ENCODE measurements at places on chromosomes 13 and 19. TPM values are rescaled to one million over a fixed set of nuclear protein-coding genes. Genes with fewer than 3 reads are reported as not detected.

Gene CATSPERD
- not detected for total RNA-seq

Gene CYP4F8
- total RNA-seq = not detected

Gene ALG5
- total RNA-seq = 38.8 TPM

Gene ZNF766
- 10.3 TPM for total RNA-seq

Gene SLC1A6
- total RNA-seq = not detected

Gene CYP4F2
- 0.14 TPM for total RNA-seq

Gene CNFN
- 55.2 TPM for total RNA-seq

Gene WDR88
- not detected for total RNA-seq

Gene RRAS
- 160 TPM for total RNA-seq

Gene OR7G3
- total RNA-seq = not detected

Gene ADAMTS10
- total RNA-seq = 15.2 TPM

Gene NLRP4
- total RNA-seq = not detected

Gene TUBA3C
- total RNA-seq = not detected

Gene ATP8B3
- total RNA-seq = 3.6 TPM

Gene TMEM86B
- total RNA-seq = 5.3 TPM

Gene HIPK4
- 0.18 TPM for total RNA-seq

Gene FAM174C
- total RNA-seq = 50.5 TPM

Gene PRRG2
- total RNA-seq = 0.93 TPM

Gene EID2B
- total RNA-seq = 9.5 TPM

Gene CBARP
- total RNA-seq = 4.3 TPM

Gene CYP2F1
- not detected for total RNA-seq

Gene CRB3
- total RNA-seq = 3.9 TPM

Gene CERS1
- total RNA-seq = 5.5 TPM

Gene LRRC8E
- 5.1 TPM for total RNA-seq

Gene TMEM145
- total RNA-seq = 3.6 TPM

Gene IZUMO4
- 0.41 TPM for total RNA-seq

Gene ELL
- 4.1 TPM for total RNA-seq

Gene LILRB4
- not detected for total RNA-seq

Gene RNF225
- total RNA-seq = not detected

Gene APOC4
- not detected for total RNA-seq

Gene GSK3A
- 104 TPM for total RNA-seq

Gene F10
- total RNA-seq = not detected

Gene WASF3
- total RNA-seq = 0.14 TPM

Gene FLT1
- not detected for total RNA-seq

Gene ZNF787
- total RNA-seq = 44.9 TPM

Gene CADM4
- 10.2 TPM for total RNA-seq

Gene CRTC1
- total RNA-seq = 4.0 TPM

Gene KIR3DL1
- total RNA-seq = not detected

Gene CD70
- total RNA-seq = 25.1 TPM

All from A549 treated with GW870086 at 1 μM for 4 hours (cell line).